Kidney epithelial cell (primary cell): ENCODE measurements at places on chromosomes 2 and 18. TPM values are rescaled to one million over a fixed set of nuclear protein-coding genes. Genes with fewer than 3 reads are reported as not detected.

Gene TMEM178A
- 1.7 and 2.8 TPM in 2 replicates for total RNA-seq

Gene SKOR2
- not detected in 2 replicates for total RNA-seq

Gene RAPGEF4
- total RNA-seq: 0.71 and 1.0 TPM in 2 replicates

Gene CTAGE1
- not detected in 2 replicates for total RNA-seq

Gene LAMA1
- 29.5 and 36.6 TPM in 2 replicates for total RNA-seq

Gene ADD2
- total RNA-seq: 8.9 and 9.9 TPM in 2 replicates

Gene MBOAT2
- 32.2 and 32.7 TPM in 2 replicates for total RNA-seq

Gene RUFY4
- total RNA-seq: not detected in 2 replicates

GRCh38 chr2:47618272-47618552 lies 164.7 kb upstream of the MSH6 start:
- DNase-seq: no peak

DNA sequence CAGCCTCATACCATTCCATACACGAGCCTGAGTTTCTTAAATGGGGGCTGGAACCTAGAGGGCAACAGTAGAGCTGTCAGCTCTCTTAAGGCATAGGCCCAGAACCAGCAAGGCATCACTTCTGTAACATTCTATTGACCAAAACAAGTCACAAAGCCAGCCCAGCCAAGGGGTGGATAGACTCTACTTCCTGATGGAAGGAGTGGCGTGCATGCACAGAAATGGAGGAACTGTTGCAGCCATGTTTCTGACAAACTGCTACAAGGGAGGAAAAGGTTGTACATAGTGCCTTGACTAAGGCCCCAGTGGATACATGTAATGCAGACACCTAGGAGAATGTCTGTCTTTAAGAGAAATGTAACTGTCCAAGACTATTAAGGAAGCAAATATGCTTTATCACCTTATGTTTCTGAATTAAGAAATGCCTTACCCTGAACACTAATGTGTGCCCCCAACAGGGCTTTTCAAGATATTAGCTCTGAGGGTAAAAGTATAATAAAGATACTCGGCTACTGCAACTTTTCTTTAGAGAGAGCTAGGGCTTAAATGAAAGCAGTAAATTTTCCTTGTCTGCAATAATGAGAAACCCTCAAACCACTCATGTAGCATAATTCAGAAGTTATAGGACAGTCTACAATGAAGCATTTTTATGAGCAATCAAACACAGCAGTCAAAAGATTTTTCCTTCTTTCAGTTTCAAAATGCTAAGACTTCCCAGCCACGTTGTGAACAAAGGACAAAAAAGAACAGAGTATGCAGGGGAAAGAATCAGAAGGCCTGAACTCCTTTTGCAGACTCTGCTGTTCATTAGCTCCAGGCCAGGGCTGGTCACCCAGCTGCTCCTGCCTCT lies 35.1 kb upstream of the CDC42EP3 start:
- no peak for DNase-seq

GRCh38 chr2:217248312-217248935 lies 388.6 kb upstream of the TNP1 start:
- no peak for DNase-seq

DNA sequence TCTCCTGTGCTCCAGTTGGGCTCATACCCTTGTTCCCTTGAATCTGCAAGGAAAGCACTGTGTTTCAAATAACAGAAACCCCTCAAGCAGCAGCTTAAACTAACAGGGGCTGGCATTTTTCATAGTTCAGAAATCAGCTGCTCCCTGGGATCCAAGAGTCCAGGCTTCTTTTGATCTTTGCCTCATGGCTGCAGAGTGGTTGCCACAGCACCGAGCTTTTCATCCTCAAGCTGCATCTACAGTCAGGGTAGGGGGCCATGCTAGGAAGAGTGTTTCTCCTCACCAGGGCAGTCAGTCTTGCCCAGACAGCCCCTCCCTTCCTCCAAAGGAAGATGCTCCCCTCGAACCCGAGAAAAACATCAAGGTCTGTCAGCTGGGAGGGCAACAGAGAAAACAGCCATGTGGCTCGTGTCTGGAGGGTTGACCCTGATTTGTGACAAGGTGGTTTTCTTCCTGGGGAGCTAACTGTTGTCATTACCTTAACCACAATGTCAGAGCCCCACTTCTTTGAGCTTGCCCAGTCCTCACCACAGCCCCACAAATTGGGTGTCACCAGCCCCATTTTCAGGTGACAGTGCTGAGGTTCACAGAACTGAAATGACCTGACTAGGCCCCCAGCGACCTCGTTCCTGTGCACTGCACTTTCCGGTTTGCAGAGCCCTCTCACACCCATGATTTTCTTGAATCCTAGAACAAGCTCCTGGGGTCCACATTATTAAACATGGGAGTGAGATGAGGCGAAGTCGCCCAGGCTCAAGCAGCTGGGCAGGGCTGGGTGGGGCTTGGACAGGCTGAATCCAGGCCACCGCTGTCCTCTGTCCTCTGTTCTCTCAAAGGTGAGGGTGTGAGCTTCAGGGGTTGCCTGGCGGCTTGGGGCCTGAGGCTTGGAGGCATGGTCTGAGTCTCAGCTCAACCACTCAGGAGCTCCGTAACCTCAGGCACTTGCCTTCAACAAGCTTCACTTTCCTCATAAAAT lies 21.9 kb downstream of the ATOH8 start:
- no peak for DNase-seq

- DNase-seq: no peak
These were observed 3.6 kb upstream of the CAPG start for GRCh38 chr2:85413592-85414420.

DNA sequence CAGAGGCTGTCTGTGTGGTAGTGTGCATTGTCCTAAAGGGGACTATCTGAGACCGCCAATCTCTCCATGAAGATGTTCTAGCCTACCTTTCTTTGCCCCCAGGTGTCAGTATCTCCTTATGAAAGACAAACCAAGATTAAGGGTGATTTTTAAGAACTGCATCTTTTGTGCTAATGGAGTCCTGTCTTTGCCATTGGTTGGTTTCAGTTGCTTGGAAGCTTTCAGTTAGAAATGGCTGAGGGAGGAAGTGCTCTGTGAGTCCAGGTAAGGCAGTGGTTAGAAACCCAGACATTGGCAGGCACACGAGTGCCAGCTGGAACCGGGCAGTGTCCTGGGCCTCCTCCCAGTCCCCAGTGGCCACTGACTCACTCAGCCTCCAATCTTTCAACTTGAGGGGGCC lies 111.3 kb downstream of the DOCK10 start:
- no peak for DNase-seq

DNA sequence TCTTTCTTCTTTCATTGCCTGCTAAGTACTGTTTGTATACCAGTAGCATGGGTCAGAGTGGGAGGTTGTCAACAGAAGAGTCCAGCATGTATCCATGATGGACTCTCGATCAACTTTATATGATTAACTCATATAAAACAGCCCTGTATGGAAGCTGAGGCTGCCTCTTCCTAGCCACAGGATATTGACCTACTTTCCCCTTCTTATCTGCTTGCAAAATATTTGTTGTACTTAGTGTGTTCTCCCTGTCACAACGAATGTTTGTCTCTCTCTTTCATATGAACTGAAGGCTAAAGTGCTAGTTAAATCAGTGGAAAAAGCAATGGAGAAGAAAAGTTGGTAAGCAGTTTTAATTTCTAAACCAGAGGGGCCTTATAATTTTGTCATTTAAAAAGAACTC lies 17.8 kb downstream of the MYO1B start:
- DNase-seq: no peak

DNA sequence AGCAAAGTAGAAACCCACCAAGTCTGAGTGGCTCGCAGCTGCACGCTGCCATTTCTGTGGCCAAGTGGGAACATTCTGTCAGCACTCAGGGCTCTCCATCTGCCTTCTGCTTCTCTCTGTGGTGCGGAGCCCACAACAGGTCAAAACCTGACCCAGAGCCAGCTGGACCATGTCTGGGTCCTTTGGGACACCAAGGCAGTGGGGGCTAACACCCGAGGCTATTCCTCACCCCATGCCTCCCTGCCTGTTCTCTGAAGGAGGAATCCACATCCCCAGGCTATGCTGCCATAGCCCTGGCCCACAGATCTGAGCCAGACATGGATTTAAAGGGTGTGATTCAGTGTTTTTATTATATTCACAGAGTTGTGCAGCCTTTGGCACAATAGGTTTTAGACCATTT lies 86.4 kb downstream of the SNTG2 start:
- DNase-seq: no peak

DNA sequence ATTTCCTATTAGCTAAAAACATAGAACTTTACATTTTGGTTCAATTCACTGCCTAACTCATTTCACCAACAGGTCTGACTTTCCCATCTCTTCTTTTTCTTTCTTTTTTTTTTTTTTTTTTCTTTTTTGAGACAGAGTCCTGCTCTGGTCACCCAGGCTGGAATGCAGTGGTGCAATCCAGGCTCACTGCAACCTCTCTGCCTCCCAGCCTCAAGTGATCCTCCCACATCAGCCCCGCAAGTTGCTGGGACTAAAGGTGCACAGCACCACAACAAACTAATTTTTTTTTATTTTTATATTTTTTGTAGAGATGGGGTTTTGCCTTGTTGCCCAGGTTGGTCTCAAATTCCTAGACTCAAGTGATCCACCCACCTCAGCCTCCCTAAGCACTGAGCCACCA lies 57.8 kb upstream of the HNRNPA3 start:
- no peak for DNase-seq

- DNase-seq: no peak
These were observed 227.7 kb downstream of the RPIA start for GRCh38 chr2:88919087-88919738.

DNA sequence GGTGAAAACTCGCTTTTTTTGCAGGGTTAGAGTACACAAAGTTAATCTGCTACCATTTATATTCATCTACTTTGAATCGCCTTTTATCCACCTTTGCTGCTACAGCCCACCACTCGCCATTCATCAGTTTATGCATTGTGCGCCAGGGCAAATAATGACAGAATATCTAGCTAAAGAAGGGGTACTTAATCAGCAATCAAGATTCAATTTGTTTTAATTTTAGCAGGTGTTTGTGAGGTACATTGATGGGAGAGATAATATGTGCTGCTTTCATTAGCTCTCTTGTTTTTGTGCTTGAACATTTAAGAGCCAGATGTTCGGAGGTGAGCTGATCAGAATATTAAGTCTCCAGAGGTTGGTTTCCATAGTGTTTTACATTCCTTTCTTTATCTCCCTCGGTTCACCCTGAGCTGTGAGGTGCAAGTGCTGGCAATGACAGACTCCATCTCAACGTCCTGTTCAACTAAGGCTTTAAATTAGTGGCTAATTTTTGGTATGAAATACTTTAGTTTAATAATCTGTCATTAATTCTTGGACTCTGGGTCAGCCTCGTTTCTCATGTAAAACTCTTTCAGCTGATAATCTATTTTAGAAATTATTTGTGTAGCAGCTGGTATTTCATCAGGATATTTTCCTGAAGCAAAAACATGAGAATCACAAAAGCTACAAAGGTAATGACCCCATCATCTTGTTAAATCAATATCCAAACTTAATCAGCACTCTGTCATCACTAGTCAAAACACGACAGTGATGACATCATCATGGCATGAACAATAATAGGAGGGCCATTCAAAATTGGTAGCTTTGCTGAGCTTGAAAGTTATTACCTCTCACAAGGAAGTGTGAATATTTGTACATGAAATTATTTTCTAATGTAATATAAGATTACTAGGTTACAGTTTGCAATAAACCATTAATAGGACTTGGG lies 479.9 kb upstream of the FANCL start:
- DNase-seq: no peak

- no peak for DNase-seq
These were observed 30.7 kb downstream of the FBXO15 start for GRCh38 chr18:74116633-74117554.

DNA sequence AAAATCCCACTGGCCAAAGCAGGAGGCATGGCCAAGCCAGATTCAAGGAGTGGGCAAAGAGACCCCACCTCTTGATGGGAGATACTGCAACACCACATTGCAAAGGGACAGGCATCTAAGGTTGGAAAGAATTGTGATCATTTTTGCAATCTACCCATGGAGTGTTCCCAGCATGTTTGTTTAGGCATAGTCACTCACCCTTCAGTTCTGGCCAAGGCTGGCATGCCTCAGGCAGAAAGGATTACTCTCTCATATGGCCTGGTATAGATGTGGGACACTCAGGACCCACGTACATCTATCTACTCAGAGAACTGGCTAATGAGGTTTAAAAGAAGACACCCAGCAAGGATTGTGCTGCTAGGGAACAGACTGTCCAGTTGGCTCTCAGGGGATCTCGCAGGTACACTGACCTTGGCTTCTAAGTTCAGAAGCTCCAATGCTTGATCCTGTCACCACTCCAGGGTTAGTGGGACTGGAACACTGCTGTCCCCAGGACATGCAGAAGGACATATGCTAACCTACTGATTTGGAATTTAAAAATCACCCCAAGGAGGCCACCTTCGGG lies 183.7 kb downstream of the KLHL29 start:
- no peak for DNase-seq

GRCh38 chr18:74840492-74841167 lies 243.0 kb downstream of the ZNF407 start:
- DNase-seq: peak; percentile 25

GRCh38 chr2:153512331-153512730 lies 33.8 kb upstream of the RPRM start:
- DNase-seq: no peak

- DNase-seq: no peak
These were observed 107.6 kb upstream of the MAP3K20 start for GRCh38 chr2:172968061-172968469.

- no peak for DNase-seq
These were observed 71.4 kb upstream of the OTOS start for GRCh38 chr2:240211598-240212424.

DNA sequence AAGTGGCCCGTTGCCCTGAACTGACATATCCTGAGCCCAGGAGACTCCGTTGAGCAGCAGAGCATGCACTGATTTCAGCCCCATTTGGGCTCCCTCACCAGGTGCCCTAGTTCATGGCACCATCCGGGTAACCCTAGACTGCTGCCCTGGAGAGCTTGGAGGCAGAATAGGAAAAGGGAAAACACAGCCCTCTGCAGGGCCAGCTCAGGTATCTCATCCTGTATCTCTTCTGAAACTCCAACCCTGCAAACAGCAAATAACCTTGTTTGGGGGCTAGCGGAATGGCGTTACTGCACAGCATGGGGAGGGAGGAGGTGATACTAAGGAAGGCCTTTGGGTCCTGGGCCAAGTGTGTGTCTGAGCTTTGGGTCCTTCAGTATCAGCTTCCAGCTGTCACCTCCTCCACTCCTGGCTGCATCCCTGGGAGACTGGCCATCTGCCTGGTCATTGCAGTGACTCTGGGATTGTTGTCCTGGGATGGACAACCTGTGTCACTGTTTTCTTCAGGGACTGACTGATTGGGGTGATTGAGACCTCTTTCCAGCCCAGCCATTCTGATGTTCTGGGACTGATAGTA lies 233.8 kb upstream of the SKOR2 start:
- DNase-seq: no peak

- peak; percentile 57 for DNase-seq
These were observed 94.2 kb upstream of the RAB27B start for GRCh38 chr18:54734059-54734458.

- DNase-seq: no peak
These were observed 32.4 kb upstream of the YWHAQ start for GRCh38 chr2:9663008-9663879.

- DNase-seq: no peak
These were observed 251.1 kb downstream of the NCKAP5 start for GRCh38 chr2:133317178-133317577.

- no peak for DNase-seq
These were observed 296.2 kb downstream of the SLC8A1 start for GRCh38 chr2:40155728-40156127.

- no peak for DNase-seq
These were observed 120.0 kb downstream of the MAP4K4 start for GRCh38 chr2:101817481-101817880.
